GM12891 (cell line): ENCODE measurements at places on chromosomes 3 and 15.

DNA sequence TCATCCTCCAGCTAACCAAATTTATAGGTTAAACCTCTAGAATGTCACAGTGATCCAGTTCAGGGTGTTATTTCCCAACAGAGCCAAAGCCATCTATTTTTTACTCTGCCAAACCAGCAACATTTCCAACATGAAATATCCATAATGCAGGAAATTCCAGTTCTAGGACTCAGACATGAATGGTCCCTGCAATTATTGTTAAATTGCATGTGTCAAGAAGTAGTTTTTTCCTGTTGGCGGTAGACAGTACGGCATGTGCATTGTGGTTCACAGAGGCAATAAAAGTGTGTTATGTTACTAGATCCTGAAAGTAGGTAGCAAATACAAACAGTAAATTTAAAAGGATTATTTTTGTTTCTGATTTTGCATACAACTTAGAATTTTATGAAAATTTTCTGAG lies 215.7 kb upstream of the THBS1 start:
- no peak for DNase-seq

GRCh38 chr3:184353546-184353941 lies 7.9 kb downstream of the CLCN2 start:
- DNase-seq, result no peak

DNA sequence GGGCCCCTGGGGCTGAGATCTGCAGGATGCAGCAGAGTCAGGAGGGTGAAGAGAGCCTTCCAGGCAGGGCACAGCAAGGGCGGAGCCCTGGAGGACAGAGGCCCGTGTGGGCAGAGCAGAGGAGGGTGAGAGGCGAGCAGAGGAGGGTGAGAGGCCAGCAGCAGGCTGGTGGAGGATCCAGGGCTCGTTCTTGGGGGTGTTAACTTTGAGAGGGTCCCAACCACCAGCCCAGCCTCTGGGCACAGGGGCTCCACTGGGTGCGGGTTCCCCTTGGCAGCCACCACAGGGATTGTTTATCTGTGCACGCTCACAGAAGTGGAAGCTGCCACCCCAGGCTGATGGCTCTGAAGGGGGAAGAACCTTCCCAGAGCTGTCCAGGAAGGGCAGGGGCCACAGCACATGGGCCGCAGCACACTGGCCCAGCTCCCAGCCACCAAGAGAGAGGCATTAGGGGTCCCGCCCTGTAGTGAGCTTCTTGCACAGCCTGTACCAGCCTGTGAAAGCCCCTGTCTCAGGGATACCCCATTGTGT lies 9.3 kb upstream of the PLXND1 start:
- no peak for DNase-seq

GRCh38 chr3:12400616-12401194 lies 83.6 kb upstream of the TSEN2 start:
- DNase-seq, result no peak

- no peak for DNase-seq
Measured at GRCh38 chr3:50862221-50862620, 187.5 kb downstream of the DOCK3 start.

DNA sequence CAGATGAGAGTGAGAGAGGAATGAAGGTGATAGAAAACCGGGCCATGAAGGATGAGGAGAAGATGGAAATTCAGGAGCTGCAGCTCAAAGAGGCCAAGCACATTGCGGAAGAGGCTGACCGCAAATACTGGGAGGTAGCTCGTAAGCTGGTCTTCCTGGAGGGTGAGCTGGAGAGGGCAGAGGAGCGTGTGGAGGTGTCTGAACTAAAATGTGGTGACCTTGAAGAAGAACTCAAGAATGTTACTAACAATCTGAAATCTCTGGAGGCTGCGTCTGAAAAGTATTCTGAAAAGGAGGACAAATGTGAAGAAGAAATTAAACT lies 88.9 kb downstream of the EOMES start:
- DNase-seq, result no peak

GRCh38 chr3:80087767-80088166 lies 320.0 kb upstream of the ROBO1 start:
- no peak for DNase-seq

DNA sequence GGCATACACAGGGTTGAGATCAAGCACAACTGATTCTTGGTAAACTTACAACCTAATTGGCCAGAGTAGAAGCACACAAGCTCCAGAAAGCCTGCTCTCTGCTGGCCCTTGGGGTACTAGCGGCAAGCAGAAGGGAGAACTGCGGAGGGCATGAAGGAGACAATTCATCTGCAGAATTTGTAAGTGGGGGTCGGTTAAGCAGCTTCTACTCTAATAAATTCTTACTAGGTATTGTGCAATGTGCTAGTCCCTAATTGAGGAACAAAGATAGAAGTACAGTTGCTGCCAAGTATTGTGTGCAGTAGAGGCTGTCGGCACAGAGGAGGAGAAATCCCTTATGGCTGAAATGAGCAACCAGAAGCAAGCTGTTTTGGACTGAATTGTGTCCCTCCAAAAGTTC lies 91.2 kb upstream of the VEPH1 start:
- no peak for DNase-seq

DNA sequence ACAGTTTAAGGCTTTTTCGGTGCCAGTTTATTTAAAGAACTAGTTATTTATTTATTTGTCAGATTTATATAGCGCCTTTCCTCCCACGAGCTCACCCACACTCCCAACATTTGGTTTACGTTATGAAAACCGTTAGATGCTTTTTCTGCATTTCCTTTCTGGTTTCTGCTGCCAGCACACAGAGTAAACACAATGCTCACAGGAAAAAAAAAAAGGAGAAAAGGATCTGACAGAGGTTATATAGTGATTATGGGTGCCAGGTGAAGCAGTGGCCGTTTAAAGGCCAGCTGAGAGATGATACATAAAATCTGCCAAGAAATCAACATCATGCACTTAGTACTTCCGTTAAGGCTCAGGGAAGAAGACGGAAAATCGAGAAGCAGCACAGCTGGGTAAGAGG lies 37.9 kb downstream of the ETV5 start:
- DNase-seq, result no peak

GRCh38 chr3:128185630-128186447 lies 32.6 kb downstream of the EEFSEC start:
- no peak for DNase-seq

DNA sequence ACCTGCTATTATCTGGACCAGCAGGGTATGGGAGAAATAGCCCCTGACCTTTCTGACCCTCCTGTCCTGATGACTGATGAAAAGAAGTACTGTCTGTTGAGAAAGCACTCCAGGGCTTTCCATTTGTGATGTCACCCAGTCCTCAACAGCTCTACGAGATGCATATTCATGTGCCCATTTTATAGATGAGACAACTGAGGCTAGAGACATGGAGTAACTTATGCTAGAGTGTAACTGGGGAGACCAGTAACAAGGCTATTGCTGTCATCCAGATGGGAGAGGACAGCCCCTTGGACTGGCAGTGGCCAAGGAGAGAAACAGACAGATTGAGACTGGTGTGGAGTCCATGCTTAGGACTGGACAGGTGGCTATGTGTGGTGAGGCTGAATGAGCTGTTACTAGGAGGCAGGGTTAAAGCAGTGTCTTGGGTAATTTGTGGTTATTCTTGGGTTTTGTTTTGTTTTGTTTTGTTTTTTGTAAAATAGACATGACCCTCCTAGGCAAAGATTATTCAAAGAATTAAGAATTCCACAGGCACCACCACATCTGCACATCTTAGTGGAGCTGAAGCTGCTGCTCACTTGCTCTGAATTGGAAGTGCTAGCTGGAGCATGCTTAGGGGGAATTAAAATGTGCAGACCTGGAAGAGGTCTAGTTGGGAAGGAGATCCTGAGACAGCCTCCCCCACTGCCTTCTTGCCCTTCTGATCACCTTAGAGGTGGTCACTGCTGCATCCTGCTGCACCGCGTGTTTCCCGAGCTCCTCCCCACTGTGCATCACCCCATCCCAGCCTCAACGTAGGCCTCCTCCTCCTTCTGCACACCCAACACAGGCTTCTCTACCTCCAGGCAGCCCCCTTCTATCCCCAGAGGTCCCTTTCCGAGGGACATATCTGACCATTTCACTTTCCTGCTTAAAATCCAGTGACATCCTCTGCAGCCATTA lies 8.4 kb downstream of the HRH1 start:
- no peak for DNase-seq

DNA sequence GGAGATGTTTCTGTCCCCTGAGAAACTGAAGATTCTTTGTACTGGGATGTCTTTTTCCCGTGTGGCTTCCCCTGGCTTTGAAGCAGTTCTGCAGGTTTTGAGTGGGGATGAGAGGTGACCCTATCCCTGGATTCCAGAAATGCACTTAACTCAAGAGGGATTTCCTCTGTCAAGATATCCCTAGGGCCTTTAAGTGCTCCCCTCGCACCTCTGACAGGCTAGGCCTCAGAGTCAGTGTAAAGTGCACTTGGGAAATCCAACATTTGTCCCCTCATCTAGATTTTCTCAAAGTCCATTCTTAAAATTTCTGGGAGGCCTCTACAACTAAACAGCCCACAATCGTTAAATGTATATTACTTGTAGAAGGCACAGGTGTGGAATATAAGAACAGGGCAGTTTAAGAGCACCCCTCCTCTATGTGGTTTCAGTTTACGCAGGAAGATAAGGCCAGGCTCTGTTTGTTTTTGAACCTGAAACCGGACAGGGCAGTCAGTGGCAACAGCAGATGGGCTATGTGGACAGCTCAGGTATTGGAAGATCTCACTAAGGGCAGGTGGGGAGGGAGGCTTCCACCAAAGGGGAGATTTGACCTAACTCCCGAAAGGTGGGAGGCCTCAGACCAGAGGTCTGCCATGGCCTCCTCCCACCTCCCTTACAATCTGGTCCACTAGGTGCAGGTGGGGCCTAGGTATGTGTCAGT lies 4.8 kb downstream of the C3orf52 start:
- no peak for DNase-seq

- no peak for DNase-seq
Measured at GRCh38 chr15:34603095-34603494, 19.6 kb upstream of the GOLGA8B start.

- DNase-seq, result no peak
Measured at GRCh38 chr3:47910233-47910632, 106.0 kb downstream of the MAP4 start.

DNA sequence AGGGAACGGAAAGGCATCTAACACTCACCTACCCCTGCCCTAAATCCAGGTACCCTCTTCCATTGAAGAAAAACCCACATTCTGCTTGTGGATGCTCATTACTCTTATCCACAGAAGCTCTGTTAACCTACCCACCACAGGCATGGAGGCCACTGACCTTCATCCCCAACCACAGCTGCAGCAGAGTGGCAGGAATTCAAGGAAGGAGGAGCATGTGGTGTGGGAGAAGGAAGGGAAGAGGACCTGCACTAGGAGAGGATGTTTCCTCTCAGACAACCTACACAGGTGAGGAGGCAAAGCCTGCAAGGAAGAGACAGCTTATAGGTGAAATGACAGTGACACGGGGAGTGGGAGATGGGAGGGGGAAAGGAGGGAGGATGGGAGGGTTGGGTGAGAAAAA lies 192.5 kb upstream of the TSC22D2 start:
- DNase-seq, result no peak

- no peak for DNase-seq
Measured at GRCh38 chr3:48240000-48240963, 622 bp upstream of the ZNF589 start.

DNA sequence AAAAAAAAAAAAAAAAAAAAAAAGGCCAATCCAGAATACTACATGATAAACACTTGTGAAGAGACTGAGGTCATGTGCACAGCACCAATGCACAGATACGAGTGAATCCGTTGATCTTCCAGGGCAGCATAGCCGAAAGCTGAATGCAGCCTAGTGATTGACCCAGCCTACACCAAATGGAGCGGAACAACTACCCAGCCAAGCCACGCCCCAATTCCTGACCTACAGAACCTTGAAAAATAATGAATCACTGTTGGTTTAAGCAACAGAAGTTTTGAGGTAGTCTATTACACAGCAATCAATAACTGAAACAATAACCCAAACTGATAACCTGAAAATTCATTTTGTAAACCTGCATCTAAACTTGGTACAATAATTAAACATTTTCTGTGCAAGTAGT lies 361.0 kb downstream of the FHIT start:
- DNase-seq, result no peak

- DNase-seq, result no peak
Measured at GRCh38 chr15:84879088-84879780, 5.2 kb upstream of the SLC28A1 start.

GRCh38 chr3:14847613-14848541 lies 29.1 kb downstream of the FGD5 start:
- DNase-seq, result no peak

DNA sequence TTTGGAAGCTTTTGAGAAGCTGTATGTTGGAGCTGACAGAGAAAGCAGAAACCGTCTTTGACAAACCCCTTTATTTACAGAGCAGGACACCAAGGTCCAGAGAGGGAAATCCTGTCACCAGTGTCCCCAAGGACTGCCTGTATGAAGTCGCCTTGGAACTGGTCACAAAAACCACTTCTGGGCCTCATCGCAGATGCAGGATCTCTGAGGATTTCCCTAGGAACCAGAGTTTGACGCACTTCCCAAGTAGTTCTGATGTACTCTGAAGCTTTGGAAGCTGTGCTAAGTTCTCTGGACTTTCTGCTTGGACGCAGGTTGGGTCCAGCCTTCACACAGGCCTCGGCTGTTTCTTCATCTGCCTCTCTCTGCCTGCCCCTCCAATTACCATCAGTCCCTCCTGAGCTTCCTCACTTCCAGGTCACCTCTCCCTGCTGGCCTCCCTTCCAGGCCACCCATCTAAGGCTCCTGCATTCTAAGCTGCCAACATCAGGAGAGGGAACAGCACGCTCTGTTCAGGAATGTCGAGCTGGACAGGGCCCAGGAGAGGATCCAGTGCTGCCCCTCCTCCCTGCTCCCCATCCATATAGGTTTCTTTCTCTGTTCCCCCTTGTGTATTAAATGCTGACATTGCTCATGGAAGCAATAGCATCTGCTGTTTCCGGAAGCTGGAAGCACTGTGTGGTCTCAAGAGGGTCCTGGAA lies 270.8 kb downstream of the OPA1 start:
- no peak for DNase-seq

- no peak for DNase-seq
Measured at GRCh38 chr3:100994809-100995208, 1.6 kb upstream of the ABI3BP start.

DNA sequence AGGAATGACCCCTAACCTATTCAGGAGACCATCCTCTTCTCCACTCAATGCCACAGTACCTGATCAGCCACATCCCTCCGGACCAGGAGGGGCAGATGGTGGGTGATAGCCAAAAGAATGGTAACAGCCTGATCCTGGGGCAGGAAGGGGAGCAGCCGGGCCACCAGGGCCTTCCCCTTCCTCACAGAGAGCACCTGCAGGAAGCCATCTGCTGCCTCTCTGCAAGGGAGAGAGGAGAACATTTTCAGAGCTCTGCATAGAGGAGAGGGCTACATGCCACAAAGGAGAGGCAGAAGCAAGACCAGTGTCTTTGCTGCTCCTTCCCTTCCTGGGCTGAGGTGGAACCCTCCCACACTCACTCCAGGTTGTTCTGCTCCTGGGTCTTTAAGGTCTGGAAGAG lies 5.5 kb upstream of the SPG11 start:
- DNase-seq, result no peak

DNA sequence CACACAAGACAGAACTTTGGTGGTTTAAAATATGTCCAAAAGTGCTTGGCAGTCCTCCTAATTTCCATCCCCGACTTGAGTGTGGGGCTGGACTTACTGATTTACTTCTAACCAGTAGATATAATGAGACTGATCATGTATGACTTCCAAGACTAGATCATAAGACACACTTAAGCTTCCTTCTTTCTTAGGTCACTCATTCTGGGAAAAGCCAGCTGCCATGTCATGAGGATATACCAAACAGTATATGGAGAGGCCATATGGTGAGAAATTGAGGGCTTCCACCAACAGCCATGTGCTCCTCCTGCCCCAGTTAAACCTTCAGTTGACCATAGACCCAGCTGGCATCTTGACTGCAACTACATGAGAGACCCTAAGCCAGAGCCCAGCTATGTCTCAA lies 282.8 kb upstream of the PROK2 start:
- no peak for DNase-seq
